ENCODE measurements at places on chromosomes 12 and 14. TPM values are rescaled to one million over a fixed set of nuclear protein-coding genes. Genes with fewer than 3 reads are reported as not detected.

- DNase-seq, result no peak
Measured at GRCh38 chr14:74859757-74860552, 16.0 kb downstream of the PROX2 start.

- no peak for DNase-seq
Measured at GRCh38 chr12:125280482-125281377, 215.5 kb downstream of the AACS start.

DNA sequence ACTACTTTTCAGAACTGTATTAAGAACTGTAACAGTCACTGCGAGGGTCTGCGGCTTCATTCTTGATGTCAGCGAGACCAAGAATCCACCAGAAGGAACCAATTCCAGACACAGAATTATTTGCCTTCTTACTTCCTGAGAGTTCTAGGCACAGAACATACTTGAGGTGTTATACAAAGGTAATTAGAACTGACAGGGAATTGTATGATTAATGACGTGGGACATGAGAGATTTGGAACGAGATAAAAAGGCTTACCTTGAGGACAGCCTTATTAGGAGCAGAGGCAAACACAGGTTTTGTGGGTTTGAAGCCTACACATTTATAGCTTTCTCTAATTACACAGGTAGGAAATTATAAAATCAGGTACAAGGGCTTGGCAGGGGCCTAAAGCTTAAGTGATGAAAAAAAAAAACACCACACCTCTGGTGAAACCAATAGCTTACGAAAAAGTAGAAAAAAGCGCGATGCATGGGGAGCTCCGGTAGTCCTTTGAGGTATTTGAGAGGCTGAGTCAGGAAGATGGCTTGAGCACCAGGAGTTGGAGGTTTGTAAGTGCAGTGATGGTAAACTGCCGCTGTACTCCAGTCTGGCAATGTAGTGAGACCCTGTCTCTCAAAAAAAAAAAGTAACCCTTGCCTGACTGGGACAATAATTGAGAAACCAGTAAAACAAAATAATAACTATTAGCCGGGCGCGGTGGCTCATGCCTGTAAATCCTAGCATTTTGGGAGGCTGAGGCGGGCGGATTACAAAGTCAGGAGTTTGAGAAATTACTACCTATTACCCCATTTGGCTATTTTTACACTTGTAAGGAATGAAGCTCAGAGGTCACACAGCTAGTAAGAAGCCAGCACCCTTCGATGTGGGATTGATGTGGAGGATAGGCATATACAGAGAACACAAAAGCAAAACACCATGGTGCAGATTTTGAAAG is 795 bp upstream of the ACOT2 start:
- DNase-seq, result no peak

DNA sequence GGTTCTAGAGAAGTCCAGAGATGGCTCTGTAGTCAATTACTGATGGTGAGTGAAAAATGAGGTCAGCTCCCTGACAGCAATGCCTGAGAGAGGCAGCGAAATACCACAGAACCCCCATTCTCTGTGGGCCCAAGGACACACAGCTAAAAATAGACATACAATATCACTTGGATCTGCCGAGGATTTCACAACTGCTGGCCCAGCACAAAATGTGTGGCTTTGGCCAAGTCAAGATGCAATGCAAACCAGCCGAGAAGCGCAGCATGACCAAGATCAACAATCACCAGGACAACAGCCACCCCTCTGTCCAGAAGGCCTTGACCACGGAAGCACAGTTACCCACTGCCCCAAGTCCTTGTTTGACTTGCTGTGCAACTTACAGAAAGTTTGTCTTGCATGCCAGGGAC is 52.2 kb downstream of the CKAP4 start:
- DNase-seq, result no peak

DNA sequence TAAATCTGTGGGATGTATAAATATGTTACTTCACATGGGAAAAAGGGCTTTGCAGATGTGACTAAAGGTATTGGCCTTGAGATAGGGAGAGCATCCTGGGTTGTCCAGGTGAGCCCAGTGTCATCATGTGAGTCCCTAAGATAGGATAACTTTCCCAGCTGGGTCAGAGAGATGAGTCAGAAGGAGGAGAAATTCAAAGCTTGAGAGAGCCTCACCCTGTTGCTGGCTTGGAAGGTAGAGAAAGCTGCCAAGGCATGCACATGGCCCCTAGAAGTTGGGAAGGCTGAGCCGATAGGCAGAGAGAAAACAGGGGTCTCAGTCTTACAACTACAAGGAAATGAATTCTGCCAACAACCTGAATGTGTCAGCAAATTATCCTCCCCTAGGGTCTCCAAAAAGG is 213.0 kb downstream of the ADGRD1 start:
- DNase-seq, result no peak

- no peak for DNase-seq
Measured at GRCh38 chr12:77005611-77006098, 59.7 kb downstream of the E2F7 start.

- DNase-seq, result no peak
Measured at GRCh38 chr12:127962303-127962702, 304.7 kb upstream of the TMEM132C start.

- no peak for DNase-seq
Measured at GRCh38 chr14:20556500-20557211, 4.2 kb downstream of the RNASE9 start.

- no peak for DNase-seq
Measured at GRCh38 chr14:90828642-90829487, 12.6 kb upstream of the TTC7B start.

- DNase-seq, result no peak
Measured at GRCh38 chr14:87966816-87967215, 26.2 kb downstream of the GALC start.

DNA sequence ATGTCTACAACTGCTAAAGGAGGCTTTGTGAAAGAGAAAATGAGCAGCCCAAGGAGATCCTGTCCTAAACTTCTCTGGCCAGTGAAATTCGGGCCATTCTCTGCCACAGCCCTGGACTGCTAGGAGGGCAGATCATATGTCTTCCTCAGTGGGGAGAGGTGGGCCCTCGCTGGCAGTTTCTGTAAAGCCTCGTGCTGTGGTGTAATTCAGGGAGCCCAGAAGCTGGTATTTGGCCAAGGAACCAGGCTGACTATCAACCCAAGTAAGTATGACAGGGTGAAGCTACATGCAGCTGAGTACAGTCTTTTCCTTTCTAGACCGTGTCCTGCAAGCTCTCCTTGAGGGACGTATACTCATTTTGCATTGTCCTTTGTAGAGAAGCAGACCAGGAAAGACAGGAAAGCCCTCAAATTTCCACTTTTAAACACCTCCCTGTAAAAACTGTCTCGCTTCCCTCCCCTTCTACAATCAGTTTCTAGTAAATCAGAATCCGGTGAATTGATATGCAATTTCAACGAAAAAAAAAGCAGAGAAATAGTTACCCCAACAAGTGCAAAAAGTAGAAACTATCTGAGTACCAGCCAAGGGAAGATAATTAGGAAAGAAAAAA is 106.8 kb downstream of the DAD1 start:
- DNase-seq, result no peak

GRCh38 chr14:95097385-95097784 is 59.9 kb downstream of the DICER1 start:
- no peak for DNase-seq

DNA sequence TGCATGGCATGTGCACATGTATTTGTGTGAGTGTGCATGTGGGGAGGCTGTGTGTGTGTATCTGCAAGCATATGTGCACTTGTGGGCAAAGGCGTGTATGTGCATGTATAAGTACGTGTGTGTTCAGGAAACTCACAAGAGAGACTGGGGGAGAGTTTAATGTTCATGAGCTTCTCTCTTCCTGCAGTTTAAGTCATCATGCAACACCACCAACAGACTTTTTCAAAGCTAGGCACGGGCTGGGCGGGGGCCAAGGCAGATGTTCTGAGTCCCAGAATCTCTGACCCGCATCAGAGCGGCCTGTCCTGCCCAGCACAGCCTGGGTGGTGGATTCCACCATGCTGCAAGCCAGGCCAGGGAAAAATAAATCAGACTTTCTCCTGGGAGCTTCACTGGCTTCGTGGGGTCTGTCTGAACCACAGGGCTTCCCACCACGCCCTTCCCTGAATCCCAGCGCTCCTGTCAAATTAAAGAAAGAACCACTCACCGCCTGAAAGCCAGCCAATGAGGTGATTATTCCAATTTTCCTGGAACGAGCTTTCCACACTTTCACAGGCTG is 75.7 kb downstream of the PITPNM2 start:
- DNase-seq, result no peak

- no peak for DNase-seq
Measured at GRCh38 chr12:47835831-47836155, 16.1 kb upstream of the HDAC7 start.

DNA sequence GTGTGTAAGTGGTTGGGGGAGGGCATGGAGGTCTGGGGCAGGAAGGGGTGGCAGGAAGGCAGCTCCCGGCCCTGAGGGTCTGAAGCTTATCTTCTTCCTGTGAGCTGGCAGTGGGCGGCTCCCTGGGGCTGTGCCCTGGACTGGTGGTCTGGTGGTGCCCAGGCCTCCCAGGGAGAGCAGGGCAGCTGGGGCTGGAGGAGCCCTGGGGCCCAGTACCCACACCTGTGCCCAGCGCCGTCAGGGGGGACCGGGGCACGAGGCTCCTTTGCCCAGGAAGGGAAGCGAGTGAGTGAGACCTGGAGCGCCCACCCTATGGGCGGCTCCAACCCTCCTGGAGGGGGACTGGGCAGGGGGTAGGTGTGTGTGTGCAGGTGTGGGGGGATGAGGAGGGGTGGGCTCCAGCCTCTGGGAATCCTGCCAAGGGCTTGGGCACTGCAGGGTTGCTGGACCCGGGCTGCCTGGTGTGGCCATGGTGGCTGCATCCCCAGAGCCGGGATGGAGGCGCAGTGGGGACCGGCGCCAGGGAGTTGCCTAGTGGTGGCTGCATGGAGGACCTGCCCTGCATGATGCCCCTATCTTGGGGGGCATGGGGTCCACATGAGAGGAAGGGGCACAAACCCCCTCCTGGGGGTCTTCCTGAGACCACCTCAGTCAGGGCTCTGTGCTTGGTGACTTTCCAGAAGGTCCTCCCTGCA is 353.6 kb downstream of the TMEM121 start:
- DNase-seq, result no peak

DNA sequence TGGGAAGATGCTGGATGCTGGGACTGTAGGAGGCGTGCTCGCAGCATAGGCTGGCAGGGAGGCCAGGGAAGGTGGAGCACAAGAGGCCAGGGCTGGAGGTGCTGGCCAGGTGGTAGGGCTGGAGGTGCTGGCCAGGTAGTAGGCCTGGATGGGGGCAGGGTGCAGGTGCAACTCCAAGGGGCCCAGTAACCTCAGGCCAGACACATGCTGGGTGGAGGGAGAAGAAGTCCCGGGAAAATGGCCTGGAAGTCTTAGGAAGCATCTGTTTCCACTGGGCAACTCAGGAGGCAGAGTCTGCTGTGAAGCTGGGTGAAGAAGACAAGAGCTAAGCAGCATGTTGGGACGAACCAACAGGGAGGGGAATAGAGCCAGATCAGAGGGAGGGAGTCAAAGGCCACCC is 665.2 kb downstream of the BCL11B start:
- DNase-seq, result no peak

- no peak for DNase-seq
Measured at GRCh38 chr14:100981809-100982208, 78.3 kb upstream of the RTL1 start.

DNA sequence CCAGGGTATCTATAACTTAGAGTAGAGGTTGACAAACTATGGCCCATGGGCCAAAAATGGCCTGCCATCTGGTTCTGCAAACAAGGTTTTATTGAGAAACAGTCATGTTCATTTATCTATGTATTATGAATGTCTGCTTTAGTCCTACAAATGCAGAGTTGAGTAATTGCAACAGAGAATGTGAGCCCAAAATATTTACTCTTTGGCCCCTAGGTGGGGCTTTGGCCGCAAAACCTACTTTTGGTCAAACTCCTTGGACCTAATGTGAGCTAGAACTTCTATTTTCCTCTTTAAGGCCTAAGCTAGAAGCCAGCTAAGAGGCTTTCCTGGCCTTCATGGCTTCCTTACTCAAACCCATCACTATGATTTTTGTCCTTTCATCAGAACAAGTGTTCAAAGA is 379.1 kb downstream of the NELL2 start:
- DNase-seq, result no peak

- DNase-seq, result no peak
Measured at GRCh38 chr12:117533687-117534086, 172.3 kb upstream of the NOS1 start.

DNA sequence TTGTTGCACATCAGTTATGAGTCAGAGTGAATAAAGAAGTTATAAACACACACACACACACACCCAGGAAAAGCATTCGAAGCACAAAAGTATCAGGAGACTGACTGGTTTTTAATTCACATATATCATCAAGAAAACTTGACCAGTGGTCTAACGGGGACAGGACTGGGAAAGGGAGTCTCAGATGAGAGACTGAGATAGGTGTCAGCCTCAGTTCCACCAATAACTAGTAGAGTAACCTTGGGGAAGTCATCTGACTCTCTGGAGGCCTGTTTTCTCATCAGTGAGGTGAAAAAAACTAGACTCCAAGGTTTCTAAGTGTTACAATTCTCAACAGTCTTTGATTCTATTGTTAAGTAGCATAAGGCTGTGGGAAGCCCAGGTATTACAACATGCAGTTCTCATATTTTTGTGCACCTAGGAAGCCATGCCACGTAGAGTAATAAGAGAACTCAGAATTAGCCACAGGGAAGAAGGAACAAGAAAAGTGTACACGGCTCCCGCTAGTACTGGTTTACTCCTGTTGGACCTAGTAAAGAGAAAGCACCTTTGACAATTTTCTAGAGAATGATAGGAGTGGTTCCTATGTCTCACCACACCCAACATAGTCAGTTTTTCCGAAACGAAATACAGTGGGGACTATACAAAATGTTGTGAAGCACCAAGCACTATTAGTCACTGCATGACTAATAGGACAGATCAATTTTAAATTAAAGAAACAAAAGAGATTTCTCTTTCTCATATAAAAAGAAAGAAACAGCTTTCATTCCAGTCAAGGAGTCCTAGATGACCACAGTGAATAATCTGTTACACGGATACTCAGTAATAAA is 5.0 kb downstream of the PPTC7 start:
- DNase-seq, result no peak

DNA sequence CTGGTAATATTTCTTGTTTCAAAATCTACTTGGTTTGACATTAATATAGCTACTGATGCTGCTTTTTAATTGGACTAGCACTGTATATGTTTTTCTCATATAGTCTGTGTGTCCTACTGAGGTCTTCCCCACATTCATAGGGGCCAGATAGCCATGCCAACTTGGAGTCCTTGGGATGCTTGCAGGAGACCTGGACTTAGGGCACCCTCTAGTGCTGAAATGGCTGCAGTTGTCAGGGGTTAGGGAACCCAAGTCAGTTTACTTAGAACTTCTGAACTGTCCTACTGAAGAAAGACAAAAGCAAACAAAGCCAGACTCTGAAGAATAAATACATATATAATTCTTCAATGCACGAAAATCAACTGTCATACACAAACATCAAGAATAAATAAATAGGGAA is 279.9 kb upstream of the SYT1 start:
- no peak for DNase-seq

- no peak for DNase-seq
Measured at GRCh38 chr12:56991319-56992246, 14.8 kb downstream of the ZBTB39 start.

ZNF740 gene
- 22.9 TPM for total RNA-seq

SAV1 gene
- total RNA-seq, result 31.8 TPM

SERPINA1 gene
- total RNA-seq, result 1.9 TPM

ANKRD33 gene
- not detected for total RNA-seq

COQ6 gene
- 26.1 TPM for total RNA-seq

OR6C68 gene
- not detected for total RNA-seq

Measured in urinary bladder (tissue), 4 donors.